ENCODE measurements at places on chromosomes 12 and 14.

DNA sequence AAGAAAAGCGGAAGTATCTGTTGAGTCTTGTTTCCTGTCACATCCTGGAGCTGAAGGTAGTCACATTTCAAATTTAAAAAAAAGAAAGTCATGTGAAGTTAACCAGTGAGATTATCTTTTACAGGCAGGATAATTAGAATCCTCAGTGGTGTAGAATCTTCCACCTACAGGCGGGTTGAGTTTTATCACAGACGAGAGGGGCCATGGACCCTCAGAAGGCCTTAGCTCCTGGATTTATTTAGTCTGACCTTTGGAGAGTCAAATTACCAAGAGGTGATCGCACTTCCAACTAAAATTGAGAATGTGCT is 13.0 kb upstream of the GNG2 start:
- DNase-seq, result no peak

GRCh38 chr12:107369679-107370078 is 276.3 kb upstream of the CRY1 start:
- DNase-seq, result no peak

DNA sequence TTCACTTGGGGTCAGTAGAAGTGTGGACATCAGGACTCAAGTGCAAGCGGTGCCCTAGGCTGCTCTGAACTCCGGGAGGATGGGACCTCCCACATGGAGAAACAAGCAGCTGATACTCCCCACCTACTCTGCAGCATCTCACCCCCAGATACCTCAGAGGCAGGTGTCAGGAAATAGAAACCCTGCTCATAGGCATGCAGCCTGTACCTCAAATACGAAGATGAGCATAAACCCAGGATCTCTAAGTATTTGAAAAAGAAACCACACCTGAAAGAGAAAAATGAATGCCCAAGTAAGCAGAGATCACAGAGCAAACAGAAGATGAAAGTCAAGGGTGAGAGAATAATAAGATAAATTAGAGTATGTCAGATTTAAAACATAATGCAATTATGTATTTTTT is 75.6 kb upstream of the WSCD2 start:
- no peak for DNase-seq

DNA sequence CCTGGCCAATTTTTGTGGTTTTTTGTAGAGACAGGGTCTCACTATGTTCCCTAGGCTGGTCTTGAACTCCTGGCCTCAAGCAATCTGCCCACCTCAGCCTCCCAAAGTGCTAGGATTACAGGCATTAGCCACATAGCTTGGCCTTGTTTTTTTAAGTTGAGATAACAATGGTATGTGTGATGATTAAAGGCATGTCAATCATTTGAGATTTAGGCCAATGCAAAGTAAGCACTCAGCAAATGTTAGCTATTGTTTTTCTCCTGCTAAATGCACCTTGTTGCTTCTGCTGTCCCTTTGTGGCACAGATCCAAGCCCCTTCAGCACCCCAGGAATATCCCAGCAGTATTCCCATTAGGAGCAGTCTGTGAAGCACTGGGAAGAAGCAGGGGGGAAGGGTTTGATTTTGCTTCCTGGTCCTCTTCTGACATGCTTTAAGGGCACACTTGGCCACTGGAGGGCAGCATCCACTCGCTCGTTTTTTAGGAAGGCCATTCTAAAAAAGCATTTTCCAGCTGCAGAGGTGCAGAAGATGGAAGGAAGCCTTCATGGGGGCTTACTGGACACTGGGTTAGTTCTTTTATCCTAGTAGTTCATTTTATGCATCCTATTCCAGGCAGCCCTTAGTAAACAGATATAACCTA is 70.2 kb upstream of the ZFP36L1 start:
- peak; percentile 80 for DNase-seq

DNA sequence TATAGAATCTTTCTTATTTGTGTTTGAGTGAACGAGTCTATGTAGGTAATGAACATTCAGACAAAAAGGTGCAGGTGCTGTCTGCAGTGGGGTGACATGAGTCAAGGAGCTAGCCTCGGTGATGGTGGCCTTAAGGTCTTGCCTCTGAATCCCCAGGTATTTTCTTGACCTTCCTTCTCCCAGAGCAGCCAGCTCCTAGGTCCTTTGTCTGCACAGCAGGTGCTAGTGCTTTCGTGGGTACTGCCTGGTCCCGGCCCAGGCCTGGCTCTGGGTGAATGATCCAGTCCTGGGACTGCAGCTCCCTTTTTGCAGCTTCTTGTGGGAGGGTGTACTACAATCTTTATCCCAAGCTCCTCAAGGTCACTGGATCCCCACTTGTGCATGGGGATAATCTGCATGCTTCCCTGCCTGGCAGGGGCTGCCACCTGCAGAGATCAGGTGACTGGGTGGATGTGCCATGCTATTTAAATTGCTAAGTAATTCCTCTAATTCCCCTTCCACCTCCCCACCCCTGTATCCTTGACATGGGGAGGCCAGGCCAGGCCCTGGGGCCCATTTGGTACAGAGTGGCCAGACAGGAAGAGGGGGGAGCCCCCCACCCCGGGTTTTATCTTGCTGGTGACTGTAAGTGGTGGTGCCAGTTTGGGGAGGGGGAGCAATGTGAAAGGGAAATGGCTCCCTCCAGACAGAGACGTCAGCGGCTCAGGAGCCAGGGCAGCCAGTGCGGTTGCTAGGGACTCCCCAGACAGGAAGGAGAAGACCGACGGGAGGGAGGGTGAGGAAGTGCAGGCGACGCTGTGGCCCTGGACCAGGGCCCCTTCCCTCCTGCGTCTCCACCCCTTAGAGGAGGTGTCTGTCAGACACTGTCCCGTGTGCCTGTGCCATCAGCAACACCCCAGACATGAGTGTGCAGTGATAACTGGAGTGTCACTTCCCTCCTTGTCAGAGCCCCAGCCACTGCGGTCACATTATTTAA is 6.7 kb downstream of the VASH1 start:
- no peak for DNase-seq

GRCh38 chr12:58995666-58996363 is 75.5 kb upstream of the LRIG3 start:
- DNase-seq, result no peak

GRCh38 chr12:84508851-84509260 is 403.7 kb downstream of the SLC6A15 start:
- DNase-seq, result no peak

- DNase-seq, result no peak
Observed at GRCh38 chr14:67446371-67447032, 34.5 kb upstream of the PLEK2 start.

DNA sequence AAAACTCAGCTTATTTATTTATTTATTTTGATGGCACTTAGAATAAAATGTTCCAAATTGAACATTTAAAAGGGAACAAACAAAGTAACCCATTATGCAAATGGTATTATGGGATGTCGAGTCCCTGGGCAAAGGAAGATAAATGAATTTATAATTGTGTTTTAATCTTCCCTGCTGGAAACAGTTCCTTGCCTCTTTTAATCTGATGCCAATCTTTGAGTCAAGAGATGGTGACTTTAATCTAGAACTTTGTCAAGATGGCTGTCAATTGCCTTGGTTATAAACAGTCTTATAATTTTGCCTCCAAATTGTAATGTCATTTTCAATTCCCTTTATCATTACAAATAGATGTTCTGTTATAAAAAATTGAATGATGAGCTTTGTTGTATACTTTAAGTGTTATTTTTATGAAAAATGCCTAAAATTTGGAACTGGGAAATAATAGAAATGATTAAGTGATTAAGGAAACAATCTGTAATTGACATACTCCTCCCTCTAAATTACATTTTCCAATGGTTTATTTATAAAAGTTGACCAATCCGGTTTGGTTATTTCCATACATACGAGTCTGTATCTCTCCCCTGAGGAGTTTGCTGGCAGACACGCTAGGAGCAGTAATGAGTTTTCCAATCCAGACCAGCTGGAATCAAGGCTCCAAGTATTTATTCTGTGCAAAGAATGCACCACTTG is 134.9 kb upstream of the FRMD6 start:
- peak; percentile 38 for DNase-seq

DNA sequence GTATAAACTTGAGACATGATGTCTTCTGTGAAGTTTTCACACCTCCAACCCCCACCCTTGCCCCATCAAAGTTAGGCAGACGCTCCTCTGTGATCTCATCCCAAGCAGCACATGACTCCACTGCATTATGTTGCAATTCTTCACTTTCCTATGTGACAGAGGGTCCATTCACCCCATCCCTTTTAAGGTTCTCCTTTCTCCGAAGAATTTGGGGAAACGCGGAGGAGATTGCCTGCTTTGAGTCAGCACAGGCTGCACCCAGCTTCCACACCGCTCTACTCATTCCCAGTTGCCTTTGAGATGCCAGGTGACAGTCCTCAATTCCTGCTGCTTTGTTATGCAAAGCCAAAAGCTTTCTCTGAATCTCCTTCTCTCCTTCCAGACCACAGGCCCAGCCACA is 61.8 kb downstream of the PHLDA1 start:
- DNase-seq, result no peak

DNA sequence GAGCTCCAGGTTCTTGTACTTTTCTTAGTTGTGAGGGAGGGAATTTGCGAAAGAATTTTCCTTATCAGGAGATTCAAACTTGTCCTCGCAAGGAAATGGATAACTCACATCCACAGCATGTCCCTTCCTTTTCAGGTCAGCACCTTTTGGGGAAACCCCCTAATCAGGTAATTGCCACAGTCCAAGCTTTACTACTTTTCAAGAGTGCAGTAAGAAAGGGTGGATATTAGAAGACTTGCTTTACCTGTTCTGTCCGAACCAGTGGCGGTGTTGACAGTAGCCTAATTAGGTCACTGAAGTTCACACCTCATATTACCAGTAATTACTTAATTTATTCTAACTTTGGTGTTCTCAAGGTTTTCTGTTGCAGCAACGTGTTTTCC is 6.7 kb upstream of the C12orf50 start:
- no peak for DNase-seq

DNA sequence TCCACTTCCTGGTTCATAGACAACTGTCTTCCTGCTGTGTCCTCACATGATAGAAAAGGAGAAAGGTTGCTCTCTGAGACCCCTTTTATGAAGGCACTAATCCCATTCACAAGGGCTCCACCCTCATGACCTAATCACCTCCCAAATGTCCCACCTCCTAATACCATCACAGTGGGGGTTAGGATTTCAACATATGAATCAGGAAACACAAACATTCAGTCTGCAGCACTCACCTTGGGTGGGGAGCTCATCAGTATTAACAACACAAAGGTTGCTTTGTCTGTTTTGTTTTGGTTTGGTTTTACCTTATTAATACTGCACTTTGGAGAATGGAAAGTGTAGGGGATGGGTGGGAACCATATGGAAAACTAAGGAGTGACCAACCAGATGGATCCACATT is 10.5 kb upstream of the SMCO2 start:
- no peak for DNase-seq

GRCh38 chr12:10559244-10559643 is 53.6 kb downstream of the EIF2S3B start:
- no peak for DNase-seq

DNA sequence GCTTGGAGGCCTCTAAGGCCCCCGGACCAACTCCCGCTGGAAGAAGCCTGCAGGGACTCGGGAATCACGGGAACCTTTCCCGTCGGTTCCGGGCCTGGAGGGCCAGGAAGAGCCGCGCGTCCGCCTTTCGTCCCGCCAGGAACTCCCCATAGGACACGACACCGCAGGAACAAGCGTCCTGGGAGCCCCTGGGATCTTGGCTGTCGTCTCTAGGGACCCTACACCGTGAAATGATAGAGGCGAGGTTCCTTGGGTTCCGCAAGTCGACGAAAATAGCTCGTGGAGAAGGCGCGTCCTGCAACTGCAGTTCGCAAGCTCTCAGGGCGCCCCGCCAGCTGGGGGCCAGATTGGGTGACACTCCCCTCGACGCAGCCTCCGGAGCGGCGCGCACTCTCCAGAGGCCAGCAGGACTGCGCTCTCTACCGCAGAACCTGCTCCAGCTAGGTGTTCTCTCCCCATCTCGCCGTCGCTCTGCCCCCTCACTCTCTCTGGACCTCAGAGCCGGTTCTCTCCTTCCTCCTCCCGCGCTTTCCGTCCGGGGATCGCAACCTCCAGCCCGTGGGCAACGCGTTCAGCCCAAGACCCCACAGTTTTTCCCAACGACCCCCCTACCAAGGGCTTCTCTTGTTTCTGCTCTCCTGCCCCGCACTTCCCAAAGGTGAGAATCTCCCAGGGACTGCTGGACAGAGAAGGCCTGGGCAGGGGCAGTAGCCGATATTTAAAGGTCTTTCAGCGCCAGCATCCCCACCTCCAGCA is 776 bp downstream of the BMP4 start:
- no peak for DNase-seq

GRCh38 chr14:62428429-62429203 is 616.6 kb downstream of the KCNH5 start:
- DNase-seq, result peak; percentile 76

DNA sequence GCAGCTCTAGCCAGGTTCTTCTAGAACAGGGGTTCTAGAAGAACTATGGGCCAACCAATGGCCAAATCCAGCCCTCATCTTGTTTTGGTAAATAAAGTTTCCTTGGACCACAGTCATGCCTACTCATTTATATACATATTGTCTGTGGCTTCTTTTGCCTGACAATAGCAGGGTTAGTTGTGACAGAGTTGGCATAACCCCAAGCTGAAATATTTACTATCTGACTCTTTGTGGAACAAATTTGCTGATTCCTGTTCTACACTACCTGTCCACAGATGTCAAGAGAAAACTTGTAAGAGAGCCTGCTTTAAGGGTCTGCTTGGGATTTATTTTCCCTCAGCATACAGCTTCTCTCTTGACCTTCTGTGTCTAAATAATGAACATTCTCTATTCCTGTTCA is 289.0 kb downstream of the KSR2 start:
- peak; percentile 67 for DNase-seq

- no peak for DNase-seq
Observed at GRCh38 chr14:89959853-89960445, 4.2 kb downstream of the TDP1 start.

DNA sequence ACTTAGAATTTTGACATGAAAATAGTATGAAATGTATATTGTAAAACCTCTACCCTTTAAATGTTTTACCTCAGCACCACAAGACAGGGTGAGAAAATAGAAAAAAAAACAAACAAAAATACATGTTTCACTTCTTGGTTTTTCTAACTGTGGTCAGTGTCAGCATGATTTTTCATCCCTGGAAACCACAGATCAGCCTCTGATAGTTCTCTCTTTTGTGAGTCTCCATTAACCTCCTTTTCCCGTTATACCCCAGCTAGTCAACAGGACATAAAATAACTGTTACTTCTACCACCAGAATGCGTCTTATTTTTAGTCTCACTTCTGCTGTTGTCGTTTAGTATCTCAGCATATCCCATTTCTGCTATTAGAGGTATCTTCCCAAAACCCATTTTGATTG is 48.3 kb upstream of the KCNMB4 start:
- no peak for DNase-seq

GRCh38 chr14:90299408-90299807 is 32.3 kb downstream of the NRDE2 start:
- DNase-seq, result no peak

All from fibroblast of skin of right biceps (primary cell).